ENCODE measurements at places on chromosomes 1 and 21. TPM values are rescaled to one million over a fixed set of nuclear protein-coding genes. Genes with fewer than 3 reads are reported as not detected.

Gene DPYD
- 81.3 TPM for total RNA-seq

Gene MYBPHL
- total RNA-seq = not detected

Gene RIPPLY3
- not detected for total RNA-seq

Gene CFAP141
- not detected for total RNA-seq

Gene KCNK2
- total RNA-seq = 16.3 TPM

Gene CATSPERE
- total RNA-seq = 0.73 TPM

Gene HJV
- total RNA-seq = not detected

Gene S100B
- 0.40 TPM for total RNA-seq

Gene S100A6
- 1,175 TPM for total RNA-seq

Gene LY9
- total RNA-seq = not detected

Gene SLC16A4
- total RNA-seq = 45.7 TPM

Gene FHAD1
- 0.03 TPM for total RNA-seq

Gene S100A1
- total RNA-seq = 0.13 TPM

Gene TACSTD2
- total RNA-seq = 0.26 TPM

Gene SELL
- 0.39 TPM for total RNA-seq

Gene KRTAP21-2
- not detected for total RNA-seq

Gene RNU1-1
- total RNA-seq = under 0.01 TPM

Gene RNF223
- total RNA-seq = not detected

Gene CYP4A11
- total RNA-seq = not detected

Gene MGST3
- total RNA-seq = 179 TPM

Gene HNRNPU
- total RNA-seq = 270 TPM

Gene YBX1
- 566 TPM for total RNA-seq

Gene PTTG1IP
- 282 TPM for total RNA-seq

Gene KIF21B
- total RNA-seq = 0.91 TPM

Gene ANGPTL3
- not detected for total RNA-seq

Gene PLA2G2A
- total RNA-seq = not detected

Gene AZIN2
- 9.2 TPM for total RNA-seq

Gene EPHB2
- total RNA-seq = 12.2 TPM

Gene WDR64
- total RNA-seq = not detected

Gene FCN3
- total RNA-seq = not detected

Gene AMY2A
- total RNA-seq = not detected

Gene CFHR3
- total RNA-seq = not detected

Gene GPR52
- total RNA-seq = 0.78 TPM
